Activated T-helper 17 cell treated with anti-CD3 and anti-CD28 coated beads, Interleukin-2, amount 50 U/mL, for 72 hours (primary cell): ENCODE measurements at places on chromosomes 5 and 9.

- ATAC-seq: no peak
Observed at GRCh38 chr5:74392711-74393351, 247.7 kb downstream of the ENC1 start.

DNA sequence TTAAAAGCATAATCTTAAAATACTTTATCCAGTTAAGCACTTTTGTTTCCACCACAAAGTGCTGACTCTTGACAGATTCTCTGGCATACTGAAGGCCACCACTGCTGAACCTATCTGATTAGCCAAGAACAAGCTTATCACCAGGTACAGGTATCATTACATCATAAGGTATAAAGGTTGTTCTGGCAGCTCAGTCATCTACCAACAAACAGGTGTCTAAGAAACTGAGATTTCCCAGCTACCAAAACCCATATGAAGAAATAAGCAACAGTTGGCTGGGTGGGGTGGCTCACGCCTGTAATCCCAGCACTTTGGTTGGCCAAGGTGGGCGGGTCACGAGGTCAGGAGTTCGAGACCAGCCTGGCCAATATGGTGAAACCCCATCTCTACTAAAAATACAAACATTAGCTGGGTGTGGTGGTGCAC, 5.0 kb downstream of the MTMR12 start:
- ATAC-seq: no peak

DNA sequence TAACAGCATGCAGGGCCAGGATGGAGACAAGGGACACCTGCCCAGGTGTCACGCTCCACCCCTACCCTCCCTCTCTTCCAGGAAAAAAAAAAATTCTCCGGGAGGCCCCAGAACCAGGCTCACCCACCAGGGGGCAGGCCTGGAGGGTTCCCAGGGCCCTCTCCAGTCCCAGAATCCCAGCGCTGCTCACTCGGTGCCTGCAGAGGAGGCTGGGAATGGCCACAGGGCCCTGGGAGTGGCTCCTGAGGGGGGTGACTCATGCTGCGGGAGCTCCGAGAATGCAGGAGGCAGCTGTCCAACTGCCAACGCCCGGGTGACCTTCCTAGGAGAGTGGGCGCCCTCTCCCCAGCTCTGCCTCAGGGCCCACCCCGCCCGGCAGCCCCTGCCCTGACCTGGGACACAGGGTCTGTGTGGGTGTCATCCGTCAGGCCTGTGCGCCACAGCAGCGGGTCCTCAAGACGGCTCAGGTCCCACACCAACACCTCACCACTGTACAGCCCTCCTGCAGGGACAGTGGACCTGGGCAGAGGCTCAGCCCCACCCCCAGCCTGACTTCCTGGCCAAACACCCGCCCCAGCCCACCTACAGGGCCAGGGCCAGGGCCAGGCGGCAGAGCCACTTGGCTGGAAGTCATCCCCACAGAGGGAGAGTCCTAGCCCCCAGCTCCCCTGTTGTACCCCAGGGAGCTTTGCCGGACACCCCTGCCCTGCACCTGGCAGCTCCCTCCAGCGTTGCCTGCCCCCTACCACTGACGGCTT, 21.2 kb downstream of the DYNC2I2 start:
- ATAC-seq: peak; percentile 14

GRCh38 chr5:54672871-54673270, 155.3 kb downstream of the SNX18 start:
- ATAC-seq: no peak

DNA sequence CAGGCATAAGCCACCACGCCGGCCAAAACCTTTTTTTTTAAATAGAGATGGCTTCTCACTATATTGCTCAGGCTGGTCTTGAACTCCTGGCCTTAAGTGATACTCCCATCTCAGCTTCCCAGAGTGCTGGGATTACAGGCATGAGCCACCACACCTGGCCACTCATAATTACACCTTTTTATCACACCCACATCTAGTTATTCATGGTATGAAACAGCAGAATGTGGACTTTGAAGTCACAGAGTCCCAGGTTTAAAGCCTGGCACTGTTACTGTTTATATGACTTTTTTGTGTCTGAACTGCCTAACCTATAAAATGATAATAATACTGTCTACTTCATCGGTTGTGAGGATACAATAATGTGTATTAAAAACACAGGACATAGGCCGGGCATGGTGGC, 23.1 kb downstream of the ZNF346 start:
- no peak for ATAC-seq

- ATAC-seq: no peak
Observed at GRCh38 chr5:165175041-165175440, 1669.6 kb downstream of the MAT2B start.

- no peak for ATAC-seq
Observed at GRCh38 chr9:2290382-2290781, 275.2 kb downstream of the SMARCA2 start.

DNA sequence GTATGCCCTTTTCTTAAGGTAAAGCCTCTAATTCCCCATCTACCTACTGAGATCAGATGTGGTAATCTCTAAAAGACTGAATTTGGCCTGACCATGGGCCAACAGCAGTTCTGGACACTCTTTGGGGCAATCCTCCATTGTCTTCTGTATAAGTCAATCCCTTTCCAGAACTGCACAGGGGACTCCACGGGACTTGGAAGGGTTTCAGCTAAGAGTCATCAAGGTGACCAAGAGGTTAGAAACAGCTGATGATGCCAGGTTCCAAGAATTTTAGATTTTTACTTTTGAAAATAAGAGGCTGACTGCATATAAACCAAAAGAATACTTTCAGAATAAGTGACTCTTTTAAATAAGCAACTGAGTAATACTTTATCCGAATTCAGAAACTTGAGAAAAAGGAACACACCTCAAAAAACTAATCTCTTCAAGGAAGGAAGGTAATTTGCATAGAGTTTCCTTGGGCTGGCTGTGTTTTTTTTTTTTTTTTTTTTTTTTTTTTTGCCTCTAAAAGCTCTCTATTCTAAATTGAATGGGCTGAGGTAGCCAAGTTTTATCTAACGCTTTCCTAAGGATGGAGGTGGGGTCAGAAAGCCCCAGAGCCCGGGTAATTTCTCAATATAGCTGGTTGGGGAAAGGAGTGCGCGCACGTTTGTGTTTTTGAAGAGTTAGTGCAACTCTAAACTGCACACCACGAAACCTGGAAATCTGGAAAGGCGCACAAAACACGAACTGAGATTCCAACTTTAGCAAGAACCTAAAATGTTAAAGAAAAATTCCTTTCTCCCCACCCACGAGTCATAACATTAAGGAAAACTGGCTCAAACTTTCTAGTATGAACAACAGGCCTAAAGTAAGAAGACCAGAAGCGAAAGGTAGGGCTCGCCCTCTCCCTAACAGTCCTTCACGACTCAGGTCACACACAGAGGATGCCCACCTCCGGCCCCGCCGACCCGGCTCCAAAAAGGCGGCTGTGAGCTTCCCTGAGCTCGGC, 1.3 kb downstream of the VCP start:
- peak; percentile 23 for ATAC-seq

DNA sequence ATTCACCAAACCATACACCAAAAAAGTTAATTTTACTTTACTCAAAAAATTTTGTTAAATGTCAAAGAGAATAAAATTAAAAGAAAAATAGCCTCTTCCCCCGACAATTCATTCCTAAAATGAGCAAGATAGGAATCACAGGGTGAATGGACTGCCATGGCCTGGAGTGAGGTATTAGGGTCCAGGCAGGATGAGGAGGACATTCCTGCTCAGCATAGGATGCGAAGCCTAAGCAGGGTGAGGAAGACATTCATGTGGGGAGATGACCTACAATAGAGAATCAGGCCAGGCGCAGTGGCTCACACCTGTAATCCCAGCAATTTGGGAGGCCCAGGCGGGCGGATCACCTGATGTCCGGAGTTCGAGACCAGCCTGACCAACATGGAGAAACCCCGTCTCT, 8.4 kb downstream of the NUDCD2 start:
- no peak for ATAC-seq

GRCh38 chr5:128432913-128433440, 105.1 kb downstream of the FBN2 start:
- no peak for ATAC-seq

GRCh38 chr9:28782630-28783029, 1209.3 kb upstream of the C9orf72 start:
- ATAC-seq: no peak

DNA sequence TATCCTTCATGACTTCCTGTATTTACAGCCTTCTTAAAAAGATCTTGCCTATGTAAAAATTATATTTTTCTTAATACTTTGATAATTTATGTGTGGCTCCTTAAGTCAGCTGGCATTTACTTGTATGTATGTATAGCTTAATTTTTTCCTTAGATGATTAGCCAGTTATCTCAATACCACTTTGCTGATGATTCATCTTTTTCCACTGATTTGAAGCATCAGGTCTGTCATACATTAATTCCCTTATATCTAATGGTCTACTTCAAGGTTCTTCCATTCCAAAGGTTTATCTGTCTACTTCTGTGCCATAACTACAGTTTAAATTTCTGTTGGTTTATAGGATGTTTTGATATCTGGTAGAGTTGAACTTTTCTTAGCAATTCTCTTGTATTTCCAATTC, 44.9 kb upstream of the MTMR12 start:
- ATAC-seq: peak; percentile 47

GRCh38 chr5:181131514-181131913, 545 bp upstream of the OR2V1 start:
- no peak for ATAC-seq
